ENCODE measurements at places on chromosomes 3 and 15.

GRCh38 chr3:110804856-110805255 lies 266.8 kb upstream of the NECTIN3 start:
- DNase-seq, result no peak

DNA sequence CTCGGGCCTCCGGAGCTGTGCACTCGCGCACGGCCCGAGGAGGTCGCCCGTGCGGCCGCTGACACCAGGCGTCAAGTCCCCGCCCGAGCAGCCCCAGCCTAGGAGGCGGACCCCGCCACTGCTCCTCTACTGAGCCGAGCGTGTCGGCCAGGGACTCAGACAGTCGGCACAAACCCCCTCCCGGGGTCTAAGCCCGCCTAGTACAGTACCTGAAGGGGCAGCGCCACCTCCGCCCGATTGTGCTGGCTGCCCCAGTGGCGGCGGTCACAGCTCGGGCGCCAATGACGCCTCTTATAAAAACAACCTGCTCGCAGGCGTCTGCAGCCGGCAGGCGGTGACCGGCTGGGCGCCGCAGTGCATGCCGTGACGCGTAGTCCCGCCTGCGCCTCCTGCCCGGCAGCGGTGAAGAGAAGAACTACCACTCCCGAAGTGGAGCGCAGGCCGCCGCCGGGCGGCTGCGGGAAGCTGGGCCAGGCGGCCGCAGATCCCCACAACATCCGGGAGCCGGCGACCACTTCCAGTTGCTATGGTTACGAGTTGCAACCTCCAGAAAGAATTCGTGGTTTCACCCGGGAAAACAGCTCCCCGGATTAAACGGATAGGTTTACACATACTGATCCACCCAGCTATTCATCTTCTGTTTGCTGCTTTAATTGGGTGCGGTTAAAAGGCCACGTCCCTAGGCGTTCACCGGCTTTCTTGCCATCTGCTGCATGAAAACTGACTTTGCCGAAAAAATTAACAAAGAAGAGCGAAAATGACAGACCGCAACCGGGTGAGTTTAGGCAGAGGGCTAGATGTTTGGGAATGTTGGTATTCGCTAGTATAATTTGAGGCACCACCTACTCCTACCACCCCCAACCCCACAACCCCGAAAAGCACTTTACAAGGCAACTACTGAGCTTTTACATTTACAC lies at the start of the genes CCPG1 and PIERCE2:
Gene CCPG1, minus strand, starts transcription at position 348 of the 917 bp plus-strand sequence. CDS start 18,935 bp downstream, outside the sequence.
Gene PIERCE2, plus strand, starts transcription at position 484 of the 917 bp plus-strand sequence. Its CDS starts 274 bp downstream, at position 758.
- DNase-seq, result peak; percentile 81

DNA sequence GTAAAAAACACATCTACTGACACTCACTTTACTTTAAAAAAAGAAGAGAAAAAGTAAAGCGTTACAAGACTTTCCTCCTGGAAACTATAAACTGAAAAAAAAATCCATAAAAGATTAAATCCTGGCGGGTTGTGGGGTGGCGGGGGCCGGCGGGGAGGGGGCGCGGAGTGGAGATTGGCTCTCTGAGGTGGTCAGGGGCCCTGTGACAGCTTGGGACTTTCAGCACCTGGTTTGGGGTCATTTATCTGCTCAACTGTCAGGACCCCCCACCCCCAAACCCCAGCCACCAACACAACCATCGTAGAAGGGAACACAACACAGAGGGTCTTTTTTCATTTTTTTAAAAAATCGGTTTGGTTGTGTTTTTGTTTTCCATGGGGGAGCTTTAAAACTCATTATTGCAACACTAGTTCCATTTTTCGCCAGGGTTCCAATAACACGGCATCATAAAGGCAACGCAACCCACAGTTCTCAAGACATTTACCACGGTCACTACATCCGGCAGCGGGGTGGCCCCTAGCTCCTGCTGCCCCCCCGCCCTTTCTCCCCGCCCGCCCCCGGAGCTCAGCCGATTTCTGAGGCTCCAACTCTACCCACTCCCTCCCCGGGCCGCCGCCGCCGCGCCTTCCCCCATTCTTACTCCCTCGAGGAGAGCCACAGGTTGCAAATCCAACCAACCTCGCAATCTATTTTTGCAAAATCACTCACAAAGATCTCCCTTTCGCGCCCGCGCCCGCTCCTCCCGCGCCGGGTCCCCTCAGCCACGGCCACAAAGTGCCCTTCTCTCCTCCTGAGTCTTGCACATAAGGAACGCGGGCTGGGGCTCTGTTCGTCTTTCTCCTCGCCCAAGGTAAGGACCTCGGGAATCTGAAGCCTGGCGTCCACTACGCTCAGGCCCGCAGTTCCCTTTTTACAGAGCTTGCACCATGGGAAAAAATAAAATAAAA lies 1.8 kb downstream of the BCL6 start:
- peak; percentile 41 for DNase-seq

DNA sequence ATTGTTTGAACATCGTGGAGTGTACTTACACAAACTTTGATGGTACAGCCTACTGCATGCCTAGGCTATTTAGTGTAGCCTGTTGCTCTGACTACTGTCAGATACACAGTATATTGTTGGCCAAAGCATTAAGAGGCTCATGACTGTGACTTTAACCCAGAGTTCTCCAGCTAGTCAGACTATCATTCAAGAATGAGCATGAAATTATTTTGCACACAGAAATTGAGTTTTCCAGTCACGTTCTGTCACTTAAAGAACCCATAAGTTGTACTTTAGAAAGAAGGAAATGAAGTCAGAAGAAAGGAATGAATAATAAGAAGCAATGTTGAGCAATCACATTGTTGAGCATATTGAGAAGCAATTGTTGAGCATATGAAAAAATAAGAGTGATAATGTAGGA lies 37.6 kb upstream of the SLC22A13 start:
- DNase-seq, result no peak

GRCh38 chr3:189702066-189702646 lies 71.0 kb downstream of the TP63 start:
- no peak for DNase-seq

- no peak for DNase-seq
Measured at GRCh38 chr3:63679186-63679585, 26.7 kb downstream of the SNTN start.

GRCh38 chr3:138439646-138440045 lies 5.2 kb downstream of the ESYT3 start:
- no peak for DNase-seq

- no peak for DNase-seq
Measured at GRCh38 chr3:37227870-37228549, 53.6 kb upstream of the LRRFIP2 start.

GRCh38 chr3:67357610-67358458 lies 296.6 kb downstream of the SUCLG2 start:
- DNase-seq, result no peak

DNA sequence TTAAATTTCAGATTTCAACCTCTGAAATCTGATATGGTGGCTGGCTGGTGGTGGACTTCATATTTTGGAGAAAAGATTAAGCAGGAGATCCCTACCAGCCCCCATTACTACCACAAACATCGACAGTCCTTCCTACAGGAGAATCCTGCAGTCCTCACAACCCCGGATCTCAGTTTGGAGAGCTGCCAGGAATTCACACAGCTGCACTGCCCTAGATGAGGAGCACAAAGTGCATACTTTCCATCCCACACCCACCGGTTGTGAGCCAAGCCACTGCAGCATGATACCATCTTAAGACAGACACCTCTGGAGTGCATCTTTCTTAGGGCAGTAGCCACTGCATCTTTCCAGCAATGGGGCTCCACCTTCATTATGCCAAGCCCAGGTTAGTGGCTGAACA lies 185.5 kb upstream of the GPR149 start:
- DNase-seq, result no peak

DNA sequence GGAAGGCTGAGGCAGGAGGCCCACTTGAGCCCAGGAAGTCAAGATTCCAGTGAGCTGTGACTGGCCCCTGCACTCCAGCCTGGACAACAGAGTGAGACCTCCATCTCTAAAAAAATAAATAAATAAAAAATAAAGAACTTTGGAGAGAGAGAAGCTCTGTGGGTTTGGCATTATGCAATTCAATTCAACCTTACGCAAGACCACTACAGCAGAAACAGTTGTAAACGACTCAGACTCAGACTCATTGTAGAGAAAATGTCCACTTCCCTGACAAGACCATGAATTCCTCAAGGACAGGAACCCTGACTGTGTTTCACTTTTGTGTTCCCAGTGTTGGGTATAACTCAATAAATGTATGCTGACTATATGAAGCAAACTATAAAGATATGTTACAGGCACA lies 90.3 kb upstream of the C3orf80 start:
- no peak for DNase-seq

Measured in stimulated activated CD4-positive, alpha-beta T cell treated with anti-CD3 and anti-CD28 coated beads, Interleukin-12 subunit alpha, Interleukin-12 subunit beta, amount 100 ng/mL, for 24 hours (primary cell).